Left colon (tissue), 2 donors: ENCODE measurements at places on chromosomes 5 and 9. TPM values are rescaled to one million over a fixed set of nuclear protein-coding genes. Genes with fewer than 3 reads are reported as not detected.
A peak's percentile ranks its signal among the peaks of the same experiment; 100 is the strongest.

DNA sequence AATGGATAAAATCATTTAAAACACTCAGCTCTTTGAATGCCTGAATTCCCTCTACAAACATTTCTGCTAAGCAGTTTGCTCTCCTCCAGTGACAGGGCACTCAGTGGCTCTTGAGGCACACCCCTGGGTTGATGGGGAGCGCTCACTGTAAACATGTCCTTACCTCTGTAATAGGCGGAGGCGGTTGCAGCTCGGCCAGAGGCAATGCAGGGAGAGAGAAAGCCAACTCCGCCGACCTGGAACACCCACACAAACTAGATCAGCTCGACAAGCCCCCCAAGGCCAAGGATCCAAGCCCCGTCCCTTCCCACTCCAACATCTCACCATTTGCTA lies 329 bp downstream of the CDC23 start:
- DNase-seq: no peak

- DNase-seq: no peak
Observed at GRCh38 chr5:172573120-172573882, 67.8 kb upstream of the NEURL1B start.

- no peak for DNase-seq
Observed at GRCh38 chr5:154995679-154996078, 17.9 kb upstream of the KIF4B start.

DNA sequence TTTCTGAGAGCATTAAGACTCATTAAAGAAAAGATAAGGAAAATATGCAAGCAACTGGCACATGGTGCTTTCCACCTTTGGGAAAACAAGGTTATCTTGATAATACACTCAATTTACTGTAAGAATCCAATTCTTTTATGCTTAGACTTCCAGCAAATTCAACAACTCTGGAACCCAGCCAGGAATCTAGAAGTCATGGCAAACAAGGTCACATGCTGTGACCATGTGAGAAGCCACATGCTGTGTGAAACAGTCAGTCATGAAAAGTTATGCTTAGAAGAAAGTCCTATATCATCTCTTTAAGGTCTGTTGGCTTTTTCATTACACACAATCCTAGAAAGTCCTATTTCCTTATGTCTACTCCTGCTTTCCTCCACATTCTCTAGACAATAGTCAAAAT lies 581.8 kb upstream of the C9orf72 start:
- no peak for DNase-seq

DNA sequence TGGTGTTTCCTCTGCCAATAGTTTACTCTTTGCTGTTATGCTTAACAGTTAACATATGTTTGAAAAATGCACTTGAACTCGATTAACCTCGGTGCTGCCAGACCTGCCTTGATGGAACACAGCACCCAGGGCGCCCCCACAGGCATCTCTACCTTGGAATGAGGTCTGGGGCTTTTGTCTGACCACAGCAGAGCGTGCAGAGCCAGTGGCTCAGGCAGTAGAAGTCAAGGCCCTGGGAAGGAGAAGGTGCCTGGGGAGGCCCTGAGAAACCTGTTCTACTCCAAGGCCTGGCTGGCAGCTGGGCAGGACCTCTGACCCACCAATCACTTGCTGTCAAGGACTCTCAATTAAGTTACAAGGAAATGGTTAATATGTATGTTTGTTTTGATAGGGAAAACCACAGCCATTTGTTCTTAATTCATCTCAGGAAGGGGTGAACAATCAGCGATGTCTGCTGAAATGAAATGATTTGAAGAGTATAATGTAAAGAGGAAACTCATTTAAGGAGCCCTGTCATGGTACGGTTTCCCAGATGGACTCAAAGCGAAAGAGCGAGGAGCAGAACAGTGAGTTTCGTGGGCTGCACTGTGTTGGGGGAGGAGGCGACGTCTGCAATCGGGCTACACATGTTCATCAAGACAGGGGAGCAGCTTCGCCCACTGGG lies 21.9 kb downstream of the MACROH2A1 start:
- no peak for DNase-seq

DNA sequence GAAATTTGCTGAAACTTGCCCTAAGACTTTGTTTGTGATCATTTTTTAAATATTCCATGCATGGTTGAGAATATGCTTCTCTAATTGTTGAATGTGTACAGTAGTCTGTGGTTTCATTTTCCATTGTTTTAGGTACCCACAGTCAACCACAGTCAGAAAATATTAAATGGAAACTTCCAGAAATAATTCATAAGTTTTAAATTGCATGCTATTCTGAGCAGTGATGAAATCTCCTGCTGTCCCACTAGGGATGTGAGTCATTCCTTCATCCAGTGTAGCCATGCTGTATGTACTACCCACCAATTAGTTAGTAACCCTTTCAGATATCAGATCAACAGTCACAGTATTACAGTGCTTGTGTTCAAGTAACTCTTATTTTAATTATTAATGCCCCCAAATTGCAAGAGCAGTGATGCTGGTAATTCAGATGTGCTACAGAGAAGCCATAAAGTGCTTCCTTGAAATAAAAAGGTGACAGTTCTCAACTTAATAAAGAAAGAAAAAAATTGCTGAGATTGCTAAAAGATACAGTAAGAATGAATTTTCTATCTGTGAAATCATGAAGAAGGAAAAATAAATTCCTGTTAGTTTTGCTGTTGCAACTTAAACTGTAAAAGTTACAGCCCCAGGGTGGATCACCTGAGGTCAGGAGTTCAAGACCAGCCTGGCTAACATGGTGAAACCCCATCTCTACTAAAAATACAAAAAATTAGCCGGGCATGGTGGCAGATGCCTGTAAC lies 79.9 kb upstream of the FBXL17 start:
- no peak for DNase-seq

GRCh38 chr5:111348661-111349329 lies 124.6 kb downstream of the CAMK4 start:
- DNase-seq: no peak

GRCh38 chr9:127424676-127424999 lies 456 bp downstream of the ZNF79 start:
- DNase-seq: no peak

- peak; percentile 18 for DNase-seq
Observed at GRCh38 chr5:140671472-140672125, 1.8 kb downstream of the DND1 start.

DNA sequence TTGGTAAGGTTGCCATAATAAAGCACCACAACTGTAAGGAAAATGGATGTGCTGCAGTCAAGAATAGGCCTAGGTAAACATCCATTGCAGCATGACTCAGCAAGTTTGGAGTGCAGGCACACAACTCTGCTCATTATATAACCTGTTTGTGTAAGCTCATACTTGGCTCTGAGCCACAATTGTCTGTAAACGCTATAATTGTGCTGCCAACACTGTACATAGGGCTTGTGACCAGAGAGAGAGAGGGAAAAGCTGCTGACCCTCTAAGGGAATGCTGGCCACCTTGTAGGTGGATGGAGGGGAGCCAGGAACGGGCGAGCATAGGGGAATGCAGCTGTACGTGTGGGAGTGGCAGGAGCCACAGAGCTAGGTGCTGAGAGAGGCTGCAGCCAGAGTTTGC lies 2186.5 kb upstream of the ACO1 start:
- DNase-seq: no peak

HBEGF gene
- total RNA-seq: 11.9 TPM

STK32A gene
- 0.06 TPM for total RNA-seq

GAS1 gene
- total RNA-seq: 1.8 TPM

MARCHF3 gene
- total RNA-seq: 40.3 TPM

SLC38A9 gene
- total RNA-seq: 19.7 TPM

TARS1 gene
- 163 TPM for total RNA-seq

TLR4 gene
- total RNA-seq: 12.8 TPM
